ENCODE measurements at places on chromosomes 2 and 18.

- DNase-seq = no peak
These were observed 54.8 kb downstream of the SEMA4F start for GRCh38 chr2:74708883-74709282.

- DNase-seq = no peak
These were observed 63.0 kb upstream of the MSH2 start for GRCh38 chr2:47339745-47340541.

DNA sequence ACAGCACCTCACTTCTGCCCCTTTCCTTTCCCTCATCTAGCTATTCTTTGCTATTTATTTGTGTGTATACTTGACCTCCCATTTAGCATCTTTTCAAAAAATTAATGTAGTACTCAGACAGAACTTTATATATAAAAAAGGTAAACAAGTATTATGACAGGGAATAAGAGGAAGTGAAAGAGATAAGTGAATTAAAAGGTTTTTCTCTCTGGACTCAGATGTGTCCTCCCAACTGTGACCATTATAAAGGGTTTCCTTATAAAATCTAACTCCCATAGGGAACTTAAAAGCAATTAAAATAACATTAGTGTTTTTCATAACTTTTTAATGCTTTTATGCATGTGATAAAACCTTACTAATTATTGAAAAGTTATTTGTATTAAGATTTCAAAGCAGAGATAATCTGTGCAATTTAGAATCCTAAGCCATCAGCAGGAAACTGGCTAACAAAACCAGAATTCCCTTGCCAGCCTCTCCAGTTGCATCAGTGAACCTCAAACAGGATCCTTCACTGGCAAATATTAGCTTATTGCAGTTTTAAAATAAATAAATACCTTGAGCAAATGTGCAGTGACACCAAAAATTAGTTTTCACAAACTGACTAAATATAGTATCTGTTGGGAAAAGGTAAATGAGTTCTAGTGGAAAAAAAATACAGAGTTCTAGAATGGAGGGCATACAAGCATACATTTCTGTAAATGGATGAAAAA, 930.7 kb downstream of the BCL11A start:
- no peak for DNase-seq

DNA sequence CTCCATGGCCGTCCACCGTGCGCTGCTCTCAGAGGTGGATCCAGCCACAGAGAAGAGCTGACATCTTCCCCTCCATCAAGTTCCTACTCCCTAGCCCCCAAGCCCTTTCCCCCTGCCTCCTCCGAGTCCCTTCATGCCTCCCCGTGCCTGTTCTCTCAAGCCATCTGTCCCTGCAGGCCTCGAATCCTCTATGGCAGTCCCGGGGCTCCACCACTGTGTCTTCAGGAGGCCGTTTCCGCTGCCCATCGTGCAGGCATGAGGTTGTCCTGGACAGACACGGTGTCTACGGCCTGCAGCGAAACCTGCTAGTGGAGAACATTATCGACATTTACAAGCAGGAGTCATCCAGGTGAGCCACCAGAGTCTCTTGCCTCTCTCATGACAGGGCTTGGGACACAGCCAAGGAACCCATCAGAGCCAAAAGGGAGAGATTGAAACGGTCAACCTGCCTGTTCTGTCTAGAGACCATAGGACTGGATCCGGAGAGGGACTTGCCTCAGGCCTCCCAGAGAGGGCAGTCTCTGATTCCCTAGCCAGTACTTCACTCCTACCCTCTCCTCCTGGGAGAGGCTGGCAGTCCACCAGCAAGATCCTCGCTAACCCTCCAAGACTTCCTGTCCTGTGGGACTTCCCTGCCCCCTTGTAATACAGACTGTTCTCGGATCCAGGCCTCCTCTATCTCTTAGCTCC, 9.7 kb downstream of the UCN start:
- no peak for DNase-seq

GRCh38 chr2:860259-860855, 90.3 kb upstream of the SNTG2 start:
- no peak for DNase-seq

DNA sequence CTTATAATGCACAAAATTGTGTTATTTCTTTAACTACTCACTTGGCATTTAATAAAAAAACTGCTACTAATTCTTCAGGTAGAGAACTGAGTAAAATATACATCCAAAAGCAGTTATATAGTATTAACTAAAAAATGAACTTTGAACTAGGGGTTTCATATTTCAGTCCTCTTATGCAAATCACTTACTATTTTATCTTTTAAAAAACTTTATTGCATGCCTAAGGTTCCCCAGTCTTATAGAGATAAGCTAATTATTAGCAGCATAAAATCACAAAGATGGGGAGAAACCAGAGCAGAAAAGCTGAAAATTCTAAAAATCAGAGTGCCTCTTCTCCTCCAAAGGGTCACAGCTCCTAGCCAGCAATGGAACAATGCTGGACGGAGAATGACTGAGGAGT, 228.0 kb downstream of the CALCRL start:
- DNase-seq = no peak

- DNase-seq = no peak
These were observed 59.2 kb downstream of the TTC39C start for GRCh38 chr18:24073791-24074190.

- DNase-seq = no peak
These were observed 42.5 kb upstream of the SCN1A start for GRCh38 chr2:166170356-166170755.

GRCh38 chr2:133169274-133169912, 398.9 kb downstream of the NCKAP5 start:
- DNase-seq = no peak

DNA sequence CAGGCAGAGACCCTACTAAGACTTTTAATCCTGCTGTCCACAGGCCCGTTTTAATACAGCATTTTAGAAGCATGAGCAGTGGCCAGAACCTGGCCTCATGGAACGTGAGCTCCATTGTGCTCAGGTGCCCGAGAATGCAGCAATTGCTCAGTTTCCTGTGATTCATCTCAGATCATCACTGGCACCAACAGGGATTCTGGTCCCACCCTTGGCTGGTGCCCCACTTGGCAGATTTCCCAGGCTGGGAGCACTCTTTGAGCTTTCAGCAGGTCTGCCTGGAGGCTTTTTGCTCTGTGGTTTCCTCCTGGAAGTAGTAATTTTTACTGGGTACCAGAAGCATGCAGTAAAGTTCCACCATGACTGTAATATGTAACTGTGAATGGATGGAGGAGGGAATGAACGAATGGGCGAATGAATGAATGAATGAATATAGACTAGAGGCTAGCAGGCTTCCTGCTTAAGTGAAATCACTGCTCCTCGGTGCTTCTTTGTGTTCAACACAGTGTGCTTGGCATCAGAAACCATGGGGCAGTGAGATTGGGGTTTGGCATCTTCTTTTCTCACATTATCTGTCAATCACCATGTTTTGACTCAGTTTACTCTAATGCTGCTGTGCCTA, 312.9 kb downstream of the PRKCE start:
- DNase-seq = no peak

- no peak for DNase-seq
These were observed 631.7 kb downstream of the LRP1B start for GRCh38 chr2:141499123-141499522.

- DNase-seq = no peak
These were observed 3.5 kb upstream of the DSC2 start for GRCh38 chr18:31105733-31106132.

GRCh38 chr2:236705295-236706105, 135.9 kb downstream of the ACKR3 start:
- DNase-seq = no peak

DNA sequence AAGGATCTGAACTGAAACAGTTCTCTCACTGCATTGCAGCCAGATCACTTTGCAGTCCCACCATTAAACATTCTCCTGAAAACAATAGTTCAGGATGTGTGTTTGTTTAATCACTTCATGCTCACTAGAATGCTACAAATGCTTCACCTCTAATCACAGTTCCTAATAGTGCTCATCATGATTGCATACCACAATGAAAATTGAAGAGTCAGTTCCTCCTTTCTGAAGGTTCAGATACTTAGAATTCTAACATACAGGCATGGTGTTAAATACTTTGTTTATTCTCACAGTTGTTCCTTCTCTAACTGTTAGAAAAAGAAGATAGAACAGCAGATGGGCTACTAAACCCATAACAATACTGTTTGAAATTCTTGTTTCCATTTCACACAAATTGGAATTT, 622.3 kb upstream of the ACVR2A start:
- no peak for DNase-seq

DNA sequence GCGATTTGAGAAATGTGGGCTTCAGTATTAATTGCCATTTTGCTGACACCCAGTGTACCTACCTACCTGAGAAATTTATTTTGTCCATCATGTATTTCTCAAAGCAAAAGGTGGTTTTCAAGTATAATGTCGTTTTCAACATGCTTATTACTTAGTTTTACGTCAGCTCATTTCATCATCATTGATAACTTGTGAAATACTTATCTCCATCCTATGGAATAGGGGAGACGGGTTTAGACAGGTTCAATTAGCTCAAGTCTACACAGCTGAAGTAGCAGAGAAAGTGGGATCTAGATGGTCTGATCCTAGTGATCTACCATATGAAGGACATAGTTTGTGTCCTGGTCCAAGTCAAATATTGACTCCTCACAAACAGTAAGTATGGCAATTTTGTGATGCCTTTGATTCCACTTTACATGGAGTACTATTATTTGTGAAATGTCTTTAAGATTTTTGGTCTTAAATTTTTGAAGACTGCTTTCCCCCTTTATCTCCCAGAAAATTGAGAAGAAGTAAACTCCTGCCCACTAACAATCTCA, 45.1 kb downstream of the VAPA start:
- DNase-seq = no peak
